ENCODE measurements at places on chromosomes 6 and 20. TPM values are rescaled to one million over a fixed set of nuclear protein-coding genes. Genes with fewer than 3 reads are reported as not detected.

Gene MEP1A
- not detected for total RNA-seq

GRCh38 chr20:18138266-18138582 lies 561 bp downstream of the KAT14 start:
- DNase-seq, result no peak

- peak; percentile 91 for DNase-seq
These were observed 125.8 kb downstream of the MRPL14 start for GRCh38 chr6:44001318-44002066.

- peak; percentile 41 for DNase-seq
These were observed 324.2 kb downstream of the TPBG start for GRCh38 chr6:82687855-82688254.

GRCh38 chr6:147078106-147078505 lies 126.1 kb upstream of the STXBP5 start:
- no peak for DNase-seq

Data from H9 (cell line).